Retina (tissue), 1 donor: ENCODE measurements at places on chromosomes 16 and 17.

DNA sequence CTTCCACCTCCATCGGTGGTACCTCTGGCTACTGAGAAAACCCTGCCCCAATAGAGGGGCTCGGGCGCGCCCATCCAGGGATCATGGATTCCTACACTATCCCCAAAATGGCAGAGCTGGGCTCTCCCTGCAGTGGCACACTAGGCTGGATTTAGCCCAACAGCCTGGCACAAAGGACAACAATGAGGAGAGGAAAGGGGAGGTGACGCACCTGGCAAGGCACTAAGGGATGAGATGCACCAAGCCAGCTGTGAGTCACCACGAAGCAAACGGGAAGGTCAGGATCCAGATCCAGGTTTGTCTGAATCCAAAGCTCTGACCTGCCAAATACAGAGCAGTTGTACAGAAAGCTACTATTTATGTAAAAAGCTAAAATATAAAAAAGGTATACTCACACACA, 18.1 kb downstream of the UBE2O start:
- no peak for DNase-seq

DNA sequence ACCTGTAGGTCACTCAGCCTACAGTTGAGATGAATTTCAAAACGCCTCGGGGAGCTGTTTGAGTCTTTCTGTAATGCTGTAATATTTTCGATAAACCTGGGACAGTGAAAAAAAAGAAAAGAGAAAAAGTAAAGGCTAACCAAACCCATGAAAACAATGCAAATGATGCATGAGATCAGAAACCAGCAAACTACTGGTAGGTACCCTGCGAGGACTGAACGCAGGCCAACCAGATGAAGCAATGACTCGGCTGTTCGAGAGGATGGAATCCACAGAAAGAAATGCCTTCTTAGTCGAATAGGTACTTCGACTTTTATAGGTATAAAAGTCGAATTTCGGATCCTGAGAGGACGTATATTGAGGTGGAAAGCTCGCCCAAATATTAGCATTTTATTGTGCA, 509 bp upstream of the ATAD5 start:
- no peak for DNase-seq

DNA sequence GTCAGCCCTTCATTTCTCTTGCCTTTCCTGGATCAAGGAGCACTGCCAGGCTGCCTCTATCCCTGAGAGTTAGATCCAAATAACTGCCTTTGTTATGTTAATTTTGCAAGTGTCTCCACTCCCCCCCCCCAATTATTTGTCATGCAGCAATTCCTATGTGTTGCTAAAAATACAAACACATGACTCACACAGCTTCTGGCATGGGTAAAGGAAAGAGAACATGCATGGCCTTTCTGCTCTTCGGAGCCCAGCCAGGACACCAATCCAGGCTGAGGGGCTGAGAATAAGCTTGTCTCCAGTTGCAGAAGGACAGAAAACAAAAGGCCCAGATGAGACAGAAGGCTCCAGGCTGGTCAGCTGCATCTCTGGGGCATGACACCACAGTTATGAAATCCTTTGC, 148.0 kb upstream of the TNRC6C start:
- no peak for DNase-seq

GRCh38 chr17:13835151-13835550, 233.4 kb upstream of the HS3ST3A1 start:
- no peak for DNase-seq

GRCh38 chr16:66293932-66294331, 72.6 kb upstream of the CDH5 start:
- peak; percentile 5 for DNase-seq

DNA sequence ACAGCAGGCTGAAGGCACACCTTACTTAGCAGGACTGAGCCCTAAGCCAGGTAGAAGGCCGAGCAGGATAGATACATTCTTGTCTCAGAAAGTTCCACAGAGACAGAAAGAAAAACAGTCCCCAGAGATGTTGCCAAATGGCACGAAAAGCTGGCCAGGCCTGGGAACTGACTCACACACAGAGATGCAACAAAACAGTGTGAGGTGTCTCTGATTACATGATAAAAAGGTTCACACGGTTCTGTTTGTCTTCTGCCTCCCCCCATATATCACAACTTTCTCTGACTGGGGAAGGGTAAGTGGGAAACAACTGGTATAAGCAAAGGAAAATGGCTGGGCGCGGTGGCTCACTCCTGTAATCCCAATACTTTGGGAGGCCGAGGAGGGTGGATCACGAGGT, 1.7 kb downstream of the WBP2 start:
- no peak for DNase-seq

- DNase-seq = no peak
These were observed 42.8 kb downstream of the PRAC1 start for GRCh38 chr17:48679385-48680096.

GRCh38 chr17:56630202-56630601, 36.7 kb downstream of the NOG start:
- no peak for DNase-seq

- DNase-seq = no peak
These were observed 7.4 kb downstream of the CSNK1D start for GRCh38 chr17:82266142-82266541.

- DNase-seq = no peak
These were observed 9.3 kb downstream of the SSTR2 start for GRCh38 chr17:73174126-73174525.

DNA sequence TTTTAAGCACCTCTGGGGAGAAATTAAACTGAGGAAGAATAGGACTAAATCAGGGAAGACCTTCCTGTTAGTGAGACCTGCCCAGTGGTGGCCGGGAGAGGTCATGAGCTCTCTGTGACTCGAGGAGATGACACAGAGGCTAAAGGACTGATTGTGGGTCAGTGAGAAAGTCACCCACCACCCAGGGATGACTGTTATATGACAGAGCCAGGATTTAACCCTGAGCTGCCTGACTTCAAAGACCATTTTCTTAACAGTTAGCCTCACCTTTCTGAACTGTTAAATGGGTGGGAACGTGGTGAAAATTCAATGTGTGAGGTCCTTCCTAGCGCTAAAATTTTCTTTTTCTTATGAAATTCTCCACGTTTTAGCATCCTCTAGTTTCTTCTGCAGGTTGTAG, 72.5 kb downstream of the WSB1 start:
- DNase-seq = no peak

- no peak for DNase-seq
These were observed 30.9 kb upstream of the MEAK7 start for GRCh38 chr16:84535408-84535807.

GRCh38 chr16:2500918-2501750, 12.6 kb upstream of the ATP6V0C start:
- DNase-seq = peak; percentile 97

DNA sequence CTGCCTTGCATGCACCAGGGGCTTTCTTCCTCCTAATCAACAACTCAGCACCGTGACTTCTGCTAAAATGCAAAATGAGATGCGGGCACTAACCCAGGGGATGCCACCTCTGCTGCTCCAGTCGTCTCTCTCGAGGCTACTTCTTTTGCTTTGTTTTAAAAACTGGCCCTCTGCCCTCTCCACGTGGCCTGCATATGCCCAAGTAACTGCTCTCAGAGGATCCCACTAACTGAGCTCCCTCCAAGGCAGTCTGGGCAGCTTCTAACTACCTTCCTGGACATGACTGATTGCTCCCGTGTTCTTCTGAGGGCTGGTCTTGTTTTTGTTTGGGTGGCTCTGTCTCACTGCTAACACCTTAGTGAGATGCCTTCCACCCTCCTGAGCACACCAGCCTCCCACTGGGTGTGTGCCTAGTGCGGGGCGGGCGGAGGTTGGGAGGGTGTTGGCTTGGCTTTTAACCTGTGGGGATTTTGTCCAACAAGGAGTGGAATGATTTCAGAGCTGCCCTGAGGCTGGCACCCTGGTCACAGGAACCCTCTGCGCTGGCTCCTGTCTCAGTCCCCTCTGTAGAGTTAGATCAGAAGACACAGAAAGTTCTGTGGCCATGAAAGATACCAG, 8.9 kb upstream of the LGALS9 start:
- DNase-seq = no peak

- DNase-seq = no peak
These were observed 7.3 kb downstream of the SYCE1L start for GRCh38 chr16:77206533-77206932.

DNA sequence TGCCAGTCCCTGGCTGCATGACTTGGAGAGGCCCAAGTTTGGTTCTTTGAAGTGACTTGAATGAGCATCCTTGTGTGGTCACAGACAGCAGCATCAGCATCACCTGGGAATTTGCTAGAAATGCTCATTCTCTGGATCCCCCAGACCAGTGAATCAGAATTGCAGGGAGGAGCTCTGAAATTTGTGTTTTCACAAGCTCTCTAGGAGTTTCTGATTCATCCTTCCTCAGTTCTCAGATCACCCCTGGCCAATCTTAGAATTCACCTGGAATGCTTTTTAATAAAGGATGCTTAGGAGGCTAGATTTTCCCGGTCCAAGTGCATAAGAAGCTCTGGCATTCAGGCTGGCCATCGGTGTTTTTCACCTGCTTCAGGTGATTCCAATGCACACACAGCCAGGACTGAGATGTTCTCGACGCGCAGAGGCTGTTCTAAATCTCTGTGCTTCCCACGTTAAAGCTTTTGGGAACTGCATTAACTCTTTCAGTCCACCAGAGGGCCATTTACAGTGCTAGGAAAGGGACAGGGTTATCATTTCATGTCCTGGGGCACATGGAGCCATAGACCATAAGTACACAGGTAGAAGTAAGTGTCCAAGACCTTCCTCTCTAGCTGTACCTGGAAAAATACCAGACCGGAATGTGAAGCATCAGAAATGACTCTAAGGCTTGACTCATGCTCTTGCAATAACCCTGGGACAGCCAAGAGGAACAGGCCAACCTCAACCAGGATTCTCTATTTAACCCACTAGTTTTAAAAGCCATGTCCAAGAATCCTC, 85.7 kb upstream of the XYLT1 start:
- peak; percentile 53 for DNase-seq

GRCh38 chr16:29819506-29819905, 756 bp upstream of the MVP start:
- DNase-seq = no peak

DNA sequence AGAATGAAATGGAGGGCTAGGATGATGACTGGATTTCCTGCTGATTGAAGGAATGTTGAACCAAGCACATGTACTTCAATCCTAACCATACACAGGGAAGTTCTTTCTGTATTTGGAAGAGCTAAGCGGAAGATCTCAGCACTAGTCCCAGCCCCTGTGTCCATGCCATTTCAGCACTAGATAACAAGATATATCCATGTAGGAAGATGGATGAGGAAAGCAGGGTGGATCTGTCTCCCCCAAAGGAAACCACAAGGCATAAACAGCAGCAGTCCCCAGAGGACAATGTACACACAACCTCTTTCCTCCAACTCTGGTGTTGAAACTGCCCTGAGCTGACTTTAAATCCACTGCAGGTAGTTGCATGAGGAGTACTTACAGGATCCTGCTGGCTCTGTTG, 75.1 kb downstream of the GRIN2A start:
- DNase-seq = no peak

GRCh38 chr17:66747578-66748275, 87.2 kb upstream of the CACNG5 start:
- DNase-seq = no peak

GRCh38 chr16:3589441-3589921, 12.3 kb upstream of the NLRC3 start:
- DNase-seq = no peak

DNA sequence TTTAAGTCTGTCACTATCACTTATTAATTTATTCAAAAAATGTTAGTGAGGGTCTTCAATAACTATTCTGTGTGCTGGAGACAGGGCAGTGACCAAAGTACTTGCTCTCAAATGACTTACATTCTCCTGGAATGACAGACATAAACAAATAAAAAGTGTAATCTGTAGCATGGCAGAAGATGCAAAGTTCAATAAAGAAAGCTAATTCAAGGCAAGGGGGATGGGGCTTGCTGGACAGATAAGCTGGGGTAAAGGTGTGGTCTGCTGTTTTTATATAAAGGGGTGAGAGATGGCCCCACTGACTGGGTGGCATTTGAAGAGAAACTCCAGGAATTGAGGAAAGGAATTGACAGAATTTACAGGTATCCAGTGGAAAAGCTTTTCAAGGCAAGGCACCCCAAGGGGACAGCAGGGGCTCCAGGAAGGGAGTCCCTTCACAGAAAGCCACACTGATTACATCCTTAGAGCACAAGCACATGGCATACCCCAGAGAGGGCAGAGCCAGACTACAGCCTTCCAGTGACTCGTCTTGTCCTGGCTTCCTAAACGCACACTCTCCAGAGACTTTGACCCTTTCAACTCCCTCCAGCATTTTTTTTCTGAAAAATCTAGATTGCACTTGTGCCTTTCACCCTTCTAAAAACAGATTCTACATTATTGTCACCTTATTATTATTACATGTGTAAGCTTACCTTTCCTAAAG, 123.7 kb upstream of the HS3ST3A1 start:
- no peak for DNase-seq

DNA sequence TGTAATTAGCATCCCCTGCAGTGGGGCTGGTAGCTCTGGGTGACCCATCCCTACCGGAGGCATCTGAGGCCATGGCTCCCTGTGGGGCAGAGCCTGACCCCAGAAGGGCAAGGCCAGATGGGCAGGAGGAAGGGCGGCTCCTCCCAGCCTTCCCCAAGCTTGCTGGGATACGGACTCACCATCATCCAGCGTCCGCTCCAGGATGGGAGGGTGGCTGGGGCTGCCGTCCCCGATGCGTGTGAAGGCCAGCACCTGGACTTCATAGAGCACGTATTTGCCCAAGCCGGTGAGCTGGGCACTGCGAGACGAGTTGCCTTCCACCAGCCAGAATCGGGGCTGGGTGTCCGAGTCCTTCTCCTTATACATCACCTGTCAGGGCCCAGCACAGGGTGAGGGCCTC, 81.6 kb upstream of the CDC42EP4 start:
- DNase-seq = no peak

DNA sequence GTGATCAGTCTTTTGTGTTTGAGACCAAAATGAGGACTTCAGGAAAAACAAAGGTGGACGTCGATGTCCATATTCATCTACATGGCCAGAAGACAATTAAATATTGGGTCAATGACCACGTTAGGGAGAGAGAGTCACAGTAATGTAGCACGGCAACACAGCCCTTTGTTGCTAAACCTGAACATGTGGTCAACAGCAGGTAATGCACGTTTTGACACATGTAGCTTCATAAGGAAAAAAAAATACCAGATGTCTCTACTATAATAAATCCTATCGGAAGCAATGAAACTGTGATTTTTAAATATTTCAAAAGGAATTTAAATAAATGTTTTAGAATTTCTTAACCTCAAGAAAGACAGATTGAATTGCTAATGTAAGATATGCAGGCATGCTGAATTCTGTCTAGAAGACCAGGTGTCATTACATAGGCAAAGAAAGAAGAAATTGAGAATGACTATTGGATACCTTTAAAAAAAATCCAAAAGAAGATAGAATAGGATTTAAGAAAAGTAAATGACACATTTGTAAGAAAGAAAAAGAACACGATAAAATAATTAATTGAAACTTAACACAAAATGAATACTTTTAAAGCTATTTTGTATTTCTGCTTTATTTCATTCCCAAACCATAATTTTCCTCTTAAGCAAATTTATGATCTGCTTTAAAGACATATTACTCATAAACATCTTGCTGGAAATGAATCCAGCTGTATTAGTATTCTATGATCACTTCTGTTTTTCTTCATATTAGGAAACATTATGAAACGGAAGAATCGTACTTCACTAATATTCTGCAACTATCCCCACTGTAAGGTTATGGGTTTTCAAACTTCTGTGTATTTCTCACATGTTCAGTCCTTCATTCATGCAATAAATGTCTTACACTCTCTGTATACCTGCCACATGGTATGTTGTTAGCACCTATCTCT, 30.1 kb downstream of the ABCA8 start:
- no peak for DNase-seq

GRCh38 chr16:84360170-84360569, 8.2 kb upstream of the ATP2C2 start:
- DNase-seq = no peak
